ENCODE measurements at places on chromosomes 5 and 9. TPM values are rescaled to one million over a fixed set of nuclear protein-coding genes. Genes with fewer than 3 reads are reported as not detected.
A peak's percentile ranks its signal among the peaks of the same experiment; 100 is the strongest.

- peak; percentile 30 for DNase-seq
Measured at GRCh38 chr9:130660683-130661450, 3.5 kb upstream of the PRDM12 start.

DNA sequence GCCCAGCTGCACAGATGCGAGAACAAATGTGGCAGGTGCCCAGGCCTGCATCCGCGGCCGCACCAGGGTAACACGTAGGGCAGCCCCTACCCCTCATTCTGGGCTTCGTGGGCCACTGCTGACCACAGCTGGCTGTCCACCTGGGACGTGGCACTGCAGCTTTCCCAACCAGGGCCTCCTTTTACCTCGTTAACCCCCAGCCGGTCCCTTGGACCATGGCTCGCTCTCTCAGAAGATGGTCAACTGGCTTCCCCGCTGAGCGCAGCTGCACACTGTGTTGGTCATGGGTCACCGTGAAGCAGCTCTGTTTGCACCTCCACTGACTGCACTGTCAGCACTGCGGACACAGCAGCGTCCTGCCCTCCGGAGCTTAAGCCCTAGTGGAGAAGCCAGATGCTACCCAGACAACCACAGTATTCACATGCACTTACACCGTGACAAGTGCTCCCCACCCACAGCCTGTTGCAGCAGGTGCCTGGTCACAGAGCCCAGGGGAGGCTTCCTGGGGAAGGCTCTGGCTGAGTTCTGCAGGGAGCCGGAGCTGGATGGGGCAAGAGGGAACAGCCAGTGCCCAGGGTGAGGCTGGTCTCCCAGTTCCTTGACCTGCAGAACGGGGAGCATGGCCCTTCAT, 10.5 kb upstream of the PLEKHG4B start:
- no peak for DNase-seq

DNA sequence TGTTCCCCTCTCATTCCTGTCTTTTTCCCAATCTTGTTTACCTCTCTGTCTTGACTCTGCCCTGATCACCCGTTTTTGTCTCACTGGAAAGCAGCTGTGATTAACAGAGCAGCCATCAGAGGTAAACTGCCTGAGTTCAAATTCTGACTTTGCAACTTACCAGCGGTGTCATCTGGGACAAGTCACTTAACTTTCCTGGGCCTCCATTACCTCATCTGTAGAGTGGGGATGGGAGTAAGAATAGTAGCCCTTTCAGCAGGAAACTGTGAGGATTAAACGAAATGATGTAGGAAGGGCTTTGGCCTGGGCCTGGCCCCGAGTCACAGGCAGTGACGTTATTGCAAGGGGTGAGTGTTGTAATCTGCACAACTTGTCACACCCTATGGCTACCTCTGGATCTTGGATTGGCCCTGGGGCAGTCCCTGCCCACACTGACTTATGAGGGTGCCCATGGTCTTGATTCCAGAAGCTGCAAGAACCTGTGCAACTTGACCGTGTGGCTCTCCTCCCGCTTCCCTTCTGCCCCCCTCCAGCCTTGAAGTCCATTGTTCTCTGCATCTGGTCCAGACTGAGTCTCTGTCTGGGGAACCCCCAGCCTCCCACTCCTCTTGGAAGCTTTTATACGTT, 657 bp upstream of the PCDH12 start:
- DNase-seq, result peak; percentile 79

GRCh38 chr9:111180811-111181210, 142.5 kb upstream of the LPAR1 start:
- DNase-seq, result peak; percentile 33

UBQLN1 gene
- total RNA-seq, result 92.7 TPM
